ENCODE measurements at places on chromosomes 7 and 10.
A peak's percentile ranks its signal among the peaks of the same experiment; 100 is the strongest.

- no peak overlapping the region for H3K27ac ChIP-seq
- no peaks in the 10 kb centered on the region for H3K36me3 ChIP-seq
- no peak overlapping the region for H3K4me3 ChIP-seq
These were observed 106.2 kb upstream of the INHBA start for GRCh38 chr7:41809116-41809515.

DNA sequence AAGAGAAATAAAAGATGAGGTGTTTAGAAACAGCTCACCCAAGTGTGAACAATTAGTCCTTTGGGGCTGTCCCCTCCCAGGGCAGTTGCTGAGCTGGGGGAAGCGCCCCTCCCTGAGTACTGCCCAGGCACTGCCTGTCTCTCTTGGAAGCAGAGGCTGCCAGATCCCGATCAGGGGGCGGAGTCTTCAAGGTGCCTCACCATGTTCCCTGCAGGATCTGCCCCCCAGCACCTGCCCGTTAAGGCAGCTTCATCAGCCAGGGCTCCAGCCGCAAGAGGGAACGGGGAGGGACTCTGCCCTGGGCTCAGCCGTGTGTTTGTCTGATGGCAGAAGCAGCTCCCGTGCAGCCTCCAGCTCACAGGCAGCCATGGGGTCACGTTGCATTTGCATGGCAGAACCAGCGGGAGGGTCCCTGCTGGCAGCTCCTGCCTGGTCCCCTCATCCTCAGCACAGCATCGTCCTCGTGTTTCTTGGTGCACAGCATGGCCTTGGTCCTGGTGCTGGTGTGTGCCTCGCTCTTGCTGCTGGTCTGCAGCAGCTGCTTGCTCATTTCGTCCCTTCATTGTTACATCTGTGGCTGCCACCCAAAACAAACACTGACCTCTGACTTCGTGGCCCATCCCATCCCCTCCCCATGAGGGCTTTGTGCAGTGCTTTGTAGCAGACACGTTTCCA is 10.7 kb upstream of the DPYSL4 start:
- H3K36me3 ChIP-seq: no peaks in the 10 kb centered on the region
- H3K4me1 ChIP-seq: no peaks in the 10 kb centered on the region
- DNase-seq: no peak
- H3K27ac ChIP-seq: no peak overlapping the region

GRCh38 chr7:71996141-71996540 is 416.0 kb downstream of the CALN1 start:
- no peaks in the 10 kb centered on the region for H3K36me3 ChIP-seq
- H3K4me1 ChIP-seq: no peaks in the 10 kb centered on the region
- H3K27me3 ChIP-seq: no peaks in the 10 kb centered on the region
- DNase-seq: no peak

GRCh38 chr7:86790383-86790782 is 146.7 kb downstream of the GRM3 start:
- H3K4me3 ChIP-seq: no peak overlapping the region
- no peak for DNase-seq
- no peaks in the 10 kb centered on the region for H3K27me3 ChIP-seq
- no peaks in the 10 kb centered on the region for H3K4me1 ChIP-seq
- H3K27ac ChIP-seq: no peak overlapping the region
- H3K36me3 ChIP-seq: no peaks in the 10 kb centered on the region

GRCh38 chr7:134778941-134779740 is at the start of gene CALD1:
Gene CALD1, plus strand, starts transcription at chr7:134779634. Its CDS starts 88,100 bp downstream, at chr7:134867734.
- H3K36me3 ChIP-seq: no peaks in the 10 kb centered on the region
- H3K27me3 ChIP-seq: no peaks in the 10 kb centered on the region

DNA sequence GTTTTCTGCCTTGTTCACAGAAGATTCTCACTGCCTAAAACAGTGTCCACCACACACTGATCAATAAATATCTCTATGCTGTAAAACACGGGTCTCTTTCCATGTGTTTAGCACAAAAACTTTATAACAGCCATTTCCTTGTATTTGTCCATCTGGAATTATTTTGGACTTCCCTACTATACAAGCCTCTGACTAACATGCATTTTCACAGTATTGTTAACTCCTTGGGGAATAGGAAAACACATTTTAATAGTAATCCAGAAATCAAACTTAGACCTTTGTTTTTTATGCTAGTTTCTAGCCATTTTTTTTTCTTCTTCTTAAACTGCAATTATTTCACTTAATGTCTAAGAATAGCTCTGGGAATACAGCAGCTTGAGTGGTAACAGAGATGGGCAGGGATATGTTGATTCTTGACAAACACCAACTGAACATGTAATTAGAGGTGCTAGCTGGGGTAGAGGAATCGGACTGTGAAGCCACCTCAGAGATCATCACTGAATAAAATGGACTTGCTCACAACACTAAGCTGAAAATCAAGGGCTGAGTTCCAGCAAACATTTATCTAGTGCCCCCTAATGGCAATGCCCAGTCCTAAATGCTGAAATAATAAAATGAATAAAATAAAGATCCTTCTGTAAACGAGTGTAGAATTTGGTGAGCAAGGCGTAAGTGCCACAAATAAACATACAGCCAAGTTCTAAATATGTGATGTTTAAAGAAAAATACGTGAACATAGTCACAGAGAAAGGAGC is 593.1 kb downstream of the SORCS1 start:
- no peaks in the 10 kb centered on the region for H3K4me1 ChIP-seq
- H3K36me3 ChIP-seq: no peaks in the 10 kb centered on the region
- no peak overlapping the region for H3K4me3 ChIP-seq
- H3K27ac ChIP-seq: no peak overlapping the region
- DNase-seq: no peak

- H3K4me3 ChIP-seq: no peak overlapping the region
- no peaks in the 10 kb centered on the region for H3K27me3 ChIP-seq
- no peak overlapping the region for H3K27ac ChIP-seq
- H3K36me3 ChIP-seq: no peaks in the 10 kb centered on the region
- no peak for DNase-seq
These were observed 48.8 kb upstream of the SAMD8 start for GRCh38 chr10:75062506-75063299.

DNA sequence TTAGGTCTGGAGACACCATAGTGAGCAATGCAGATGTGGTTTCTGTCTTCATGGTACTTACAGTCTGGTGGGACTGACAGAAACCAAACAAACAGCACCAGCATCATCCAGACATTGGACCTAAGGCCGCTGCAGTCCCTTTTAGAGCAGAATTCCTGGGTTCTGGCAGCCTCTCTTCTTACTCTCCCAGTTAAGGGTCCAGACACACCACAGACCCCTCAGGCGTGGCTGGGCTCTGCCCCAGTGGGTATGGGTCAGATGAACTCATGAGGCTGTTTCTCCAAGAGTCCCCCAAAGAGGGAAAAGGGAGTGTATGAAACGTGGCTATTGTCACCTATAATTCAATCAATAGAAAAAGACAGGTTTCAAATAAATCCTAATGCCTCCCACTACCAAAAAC is 31.3 kb downstream of the PRLHR start:
- H3K27ac ChIP-seq: no peak overlapping the region
- no peak overlapping the region for H3K4me3 ChIP-seq
- no peak for DNase-seq
- no peaks in the 10 kb centered on the region for H3K36me3 ChIP-seq
- H3K27me3 ChIP-seq: no peaks in the 10 kb centered on the region

DNA sequence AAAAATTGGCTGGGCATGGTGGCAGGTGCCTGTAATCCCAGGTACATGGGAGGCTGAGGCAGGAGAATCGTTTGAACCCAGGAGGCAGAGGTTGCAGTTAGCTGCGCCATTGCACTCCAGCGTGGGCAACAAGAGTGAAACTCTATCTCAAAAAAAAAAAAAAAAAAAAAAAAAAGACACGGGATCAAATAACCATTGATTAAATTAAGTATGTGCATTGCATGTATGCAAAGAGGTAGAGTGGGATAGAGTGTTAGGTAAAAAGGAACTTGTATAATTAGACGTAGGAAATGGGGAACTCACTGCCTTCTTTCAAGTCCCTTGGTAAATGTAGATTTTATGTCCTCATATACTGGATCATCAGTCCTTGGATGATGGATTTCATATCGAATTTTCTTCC is 13.1 kb downstream of the VCL start:
- H3K27ac ChIP-seq: no peak overlapping the region
- no peak overlapping the region for H3K4me3 ChIP-seq
- H3K36me3 ChIP-seq: no peaks in the 10 kb centered on the region
- H3K27me3 ChIP-seq: no peaks in the 10 kb centered on the region
- peaks cover 33% of the 10 kb centered on the region for H3K4me1 ChIP-seq

DNA sequence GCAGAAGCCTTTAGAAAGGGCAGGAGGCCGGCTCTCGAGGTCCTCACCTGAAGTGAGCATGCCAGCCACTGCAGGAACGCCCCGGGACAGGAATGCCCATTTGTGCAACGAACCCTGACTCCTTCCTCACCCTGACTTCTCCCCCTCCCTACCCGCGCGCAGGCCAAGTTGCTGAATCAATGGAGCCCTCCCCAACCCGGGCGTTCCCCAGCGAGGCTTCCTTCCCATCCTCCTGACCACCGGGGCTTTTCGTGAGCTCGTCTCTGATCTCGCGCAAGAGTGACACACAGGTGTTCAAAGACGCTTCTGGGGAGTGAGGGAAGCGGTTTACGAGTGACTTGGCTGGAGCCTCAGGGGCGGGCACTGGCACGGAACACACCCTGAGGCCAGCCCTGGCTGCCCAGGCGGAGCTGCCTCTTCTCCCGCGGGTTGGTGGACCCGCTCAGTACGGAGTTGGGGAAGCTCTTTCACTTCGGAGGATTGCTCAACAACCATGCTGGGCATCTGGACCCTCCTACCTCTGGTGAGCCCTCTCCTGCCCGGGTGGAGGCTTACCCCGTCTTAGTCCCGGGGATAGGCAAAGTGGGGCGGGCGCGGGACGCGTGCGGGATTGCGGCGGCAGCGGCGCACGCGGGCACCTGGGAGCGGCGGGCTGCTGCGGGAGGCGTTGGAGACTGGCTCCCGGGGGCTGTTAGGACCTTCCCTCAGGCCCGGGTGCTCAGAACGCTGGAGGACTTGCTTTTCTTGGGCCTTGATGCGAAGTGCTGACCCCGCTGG is at the start of gene FAS:
Gene FAS (plus strand): TSS at position 415 of the 777 bp plus-strand sequence. CDS start 79 bp downstream, at position 494.
- peak; percentile 89 for DNase-seq
- peak within 1 kb of the TSS; percentile 97 for H3K27ac ChIP-seq
- no peaks in the 10 kb centered on the region for H3K36me3 ChIP-seq
- H3K4me1 ChIP-seq: peaks cover 44% of the 10 kb centered on the region

GRCh38 chr7:82258181-82258580 is 185.4 kb downstream of the CACNA2D1 start:
- H3K27ac ChIP-seq: no peak overlapping the region
- no peaks in the 10 kb centered on the region for H3K4me1 ChIP-seq
- H3K27me3 ChIP-seq: no peaks in the 10 kb centered on the region
- DNase-seq: no peak
- H3K4me3 ChIP-seq: no peak overlapping the region

DNA sequence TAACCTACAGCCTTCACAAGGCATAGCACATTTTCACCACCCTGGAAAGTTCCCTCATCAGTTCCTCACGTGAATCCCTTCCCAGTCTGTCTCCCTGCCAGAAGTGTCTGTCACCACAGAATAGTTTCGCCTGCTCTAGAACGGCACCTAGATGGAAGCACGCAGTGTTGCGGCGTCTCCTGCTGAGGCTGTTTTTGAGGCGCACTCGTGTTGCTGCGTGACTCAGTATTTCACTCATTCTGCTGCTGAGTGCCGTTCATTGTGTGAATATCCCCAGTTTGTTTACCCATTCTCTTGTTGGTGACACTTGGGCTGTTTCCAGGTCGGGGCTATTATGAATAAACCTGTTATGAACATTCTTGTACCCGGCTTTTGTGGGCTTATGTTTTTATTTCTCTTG is 12.8 kb downstream of the NOS3 start:
- peaks cover 4% of the 10 kb centered on the region for H3K4me1 ChIP-seq
- H3K36me3 ChIP-seq: no peaks in the 10 kb centered on the region
- H3K27me3 ChIP-seq: no peaks in the 10 kb centered on the region
- no peak for DNase-seq
- no peak overlapping the region for H3K27ac ChIP-seq

GRCh38 chr7:34083440-34083839 is 178.1 kb downstream of the BMPER start:
- DNase-seq: no peak
- H3K27ac ChIP-seq: no peak overlapping the region
- no peaks in the 10 kb centered on the region for H3K4me1 ChIP-seq
- no peak overlapping the region for H3K4me3 ChIP-seq

GRCh38 chr7:100152404-100152803 is 3.7 kb downstream of the LAMTOR4 start:
- peaks cover 40% of the 10 kb centered on the region for H3K36me3 ChIP-seq
- no peak for DNase-seq
- no peak overlapping the region for H3K4me3 ChIP-seq
- H3K4me1 ChIP-seq: peaks cover 61% of the 10 kb centered on the region
- H3K27me3 ChIP-seq: no peaks in the 10 kb centered on the region

DNA sequence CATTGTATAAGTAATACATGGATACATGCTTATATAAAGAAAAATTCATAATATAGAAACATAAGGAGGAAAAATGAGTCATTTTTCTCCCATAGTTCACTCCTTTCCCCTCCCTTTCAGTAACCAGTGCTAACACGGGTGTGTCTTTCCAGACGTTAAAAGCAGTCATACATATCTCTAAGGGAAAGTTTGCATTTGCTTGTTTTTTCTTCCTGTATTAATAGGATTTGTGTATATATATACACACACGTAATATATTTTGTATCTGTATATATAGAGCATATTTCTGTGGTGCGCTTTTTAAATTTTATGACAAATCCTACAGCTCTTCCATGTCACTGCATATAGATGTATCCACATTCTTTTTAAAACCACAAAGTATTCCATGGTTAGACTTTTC is 78.8 kb downstream of the RALA start:
- no peak overlapping the region for H3K27ac ChIP-seq
- H3K27me3 ChIP-seq: no peaks in the 10 kb centered on the region
- peaks cover 8% of the 10 kb centered on the region for H3K36me3 ChIP-seq
- no peak overlapping the region for H3K4me3 ChIP-seq
- H3K4me1 ChIP-seq: peaks cover 4% of the 10 kb centered on the region
- DNase-seq: no peak

DNA sequence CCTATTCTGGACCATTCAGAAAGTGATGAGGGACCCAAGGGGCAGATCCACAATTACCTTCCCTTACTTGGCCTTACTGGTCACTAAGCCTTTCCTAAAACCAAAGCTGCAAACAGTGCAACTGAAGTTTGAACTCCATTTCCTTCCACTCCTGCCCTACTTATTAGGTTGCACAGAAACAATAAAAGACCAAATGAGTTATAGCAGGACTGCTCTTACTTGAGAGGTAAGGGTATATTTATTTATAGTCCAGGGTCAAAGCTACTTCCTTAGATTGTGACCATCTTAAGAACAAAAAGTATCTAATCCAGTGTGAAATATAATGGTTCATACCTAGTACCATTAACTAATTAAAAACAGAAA is 27.0 kb downstream of the CDK6 start:
- DNase-seq: no peak
- peaks cover 29% of the 10 kb centered on the region for H3K4me1 ChIP-seq
- H3K36me3 ChIP-seq: no peaks in the 10 kb centered on the region
- no peak overlapping the region for H3K4me3 ChIP-seq
- H3K27ac ChIP-seq: peak overlapping the region; percentile 31

GRCh38 chr7:149261829-149262617 is at the start of gene ZNF783:
Gene ZNF783, plus strand, starts transcription at chr7:149262196. Its CDS starts 138 bp downstream, at chr7:149262334.
- H3K27me3 ChIP-seq: no peaks in the 10 kb centered on the region
- peak; percentile 91 for DNase-seq
- peak within 1 kb of the TSS; percentile 96 for H3K27ac ChIP-seq
- peaks cover 29% of the 10 kb centered on the region for H3K4me1 ChIP-seq

GRCh38 chr10:132335189-132336063 is 3.4 kb downstream of the LRRC27 start:
- DNase-seq: no peak
- no peaks in the 10 kb centered on the region for H3K27me3 ChIP-seq

GRCh38 chr10:67943917-67944316 is 59.5 kb downstream of the SIRT1 start:
- peaks cover 57% of the 10 kb centered on the region for H3K36me3 ChIP-seq
- no peaks in the 10 kb centered on the region for H3K4me1 ChIP-seq
- no peak for DNase-seq
- no peak overlapping the region for H3K27ac ChIP-seq
- H3K4me3 ChIP-seq: no peak overlapping the region
- no peaks in the 10 kb centered on the region for H3K27me3 ChIP-seq

Data from suprapubic skin (tissue), 4 donors.